ENCODE measurements at places on chromosomes 2 and 18.

GRCh38 chr2:238247002-238247822 is 7.4 kb upstream of the HES6 start:
- DNase-seq: no peak

GRCh38 chr18:10412933-10413332 is 41.5 kb upstream of the APCDD1 start:
- no peak for DNase-seq

- no peak for DNase-seq
These were observed 165.7 kb downstream of the TWIST2 start for GRCh38 chr2:239013678-239013976.

DNA sequence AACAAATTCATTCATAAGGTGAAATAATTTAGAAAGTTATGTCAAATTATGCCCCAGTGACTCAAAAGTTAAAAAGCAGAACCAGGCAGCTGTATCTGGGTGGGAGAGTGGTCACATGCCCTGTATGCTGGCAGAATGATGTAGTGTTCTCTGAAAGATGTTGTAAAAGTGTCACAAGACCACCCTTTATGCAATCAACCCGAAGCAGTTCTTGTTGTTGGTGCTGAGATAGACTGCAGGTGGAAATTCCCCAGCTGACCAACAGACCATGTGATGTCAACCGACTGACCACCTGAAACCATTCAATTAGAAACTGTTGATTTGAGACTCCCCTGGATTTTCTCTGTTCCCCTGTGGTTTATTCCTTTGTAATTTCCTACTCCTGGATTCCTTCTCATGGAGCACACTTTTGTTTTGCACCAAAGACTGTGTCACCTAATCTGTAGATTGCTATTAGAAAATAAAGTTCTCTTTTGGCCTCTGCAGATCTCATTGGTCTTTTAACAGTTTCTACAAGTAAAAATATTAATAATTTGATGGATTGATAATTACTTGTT is 1341.3 kb upstream of the LRRTM1 start:
- no peak for DNase-seq

- DNase-seq: no peak
These were observed 80.1 kb downstream of the SDC1 start for GRCh38 chr2:20144861-20145260.

- no peak for DNase-seq
These were observed 399.3 kb downstream of the LRATD1 start for GRCh38 chr2:15031745-15032240.

DNA sequence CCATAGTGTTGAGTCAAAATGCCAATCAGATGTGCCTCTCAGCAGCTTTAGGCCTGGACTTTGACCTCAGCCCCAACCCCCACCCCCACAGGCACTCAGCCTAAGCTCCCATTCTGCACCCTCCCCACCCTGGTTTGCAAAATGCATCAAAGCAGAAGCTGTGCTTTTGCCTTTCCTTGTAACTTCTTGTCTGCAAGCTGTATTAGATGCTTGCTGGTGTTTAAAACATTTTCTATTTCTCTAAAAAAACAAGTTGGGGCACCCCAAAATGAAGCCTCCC is 26.6 kb upstream of the STEAP3 start:
- DNase-seq: no peak

GRCh38 chr2:174964404-174964803 is 40.8 kb downstream of the CHN1 start:
- DNase-seq: no peak

DNA sequence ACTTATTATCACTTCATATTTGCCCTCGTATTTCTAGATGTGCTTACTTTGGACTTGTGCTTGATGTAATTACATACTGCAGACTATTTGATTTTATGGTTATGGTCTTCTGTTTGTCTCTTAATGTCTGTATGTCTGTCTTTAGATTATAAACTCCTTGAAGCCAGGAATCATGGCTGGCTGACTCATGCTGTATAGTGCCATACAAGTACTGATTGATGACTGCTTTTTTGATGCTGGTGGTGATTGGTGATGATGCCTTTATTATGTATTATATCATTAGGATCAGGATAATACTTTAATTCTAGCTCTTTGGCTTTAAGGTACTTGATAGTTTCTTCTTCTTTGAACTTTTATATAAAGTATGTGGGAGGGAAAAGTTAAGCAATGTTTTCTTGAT is 17.3 kb downstream of the SMCHD1 start:
- no peak for DNase-seq

DNA sequence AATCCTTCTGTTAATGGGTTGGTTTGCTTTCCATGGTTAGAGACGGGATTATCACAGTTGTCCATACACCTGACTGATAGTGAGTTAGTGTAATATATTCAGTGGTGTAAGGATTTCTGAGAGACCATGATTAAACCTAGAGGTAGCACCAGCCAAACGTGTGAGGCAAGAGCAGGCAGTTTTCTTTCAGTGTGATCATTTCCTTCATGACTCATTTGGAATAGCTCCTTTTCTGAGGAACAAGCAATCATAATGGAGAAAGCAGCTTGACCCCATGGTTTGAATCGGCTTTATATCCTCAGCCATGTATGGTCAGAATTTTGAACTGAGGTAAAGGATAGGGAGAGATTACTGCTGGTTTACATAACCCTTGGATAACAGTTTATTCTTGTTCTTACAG is 2.9 kb downstream of the MXD1 start:
- DNase-seq: no peak

- no peak for DNase-seq
These were observed 163.3 kb downstream of the FHOD3 start for GRCh38 chr18:36460854-36461253.

DNA sequence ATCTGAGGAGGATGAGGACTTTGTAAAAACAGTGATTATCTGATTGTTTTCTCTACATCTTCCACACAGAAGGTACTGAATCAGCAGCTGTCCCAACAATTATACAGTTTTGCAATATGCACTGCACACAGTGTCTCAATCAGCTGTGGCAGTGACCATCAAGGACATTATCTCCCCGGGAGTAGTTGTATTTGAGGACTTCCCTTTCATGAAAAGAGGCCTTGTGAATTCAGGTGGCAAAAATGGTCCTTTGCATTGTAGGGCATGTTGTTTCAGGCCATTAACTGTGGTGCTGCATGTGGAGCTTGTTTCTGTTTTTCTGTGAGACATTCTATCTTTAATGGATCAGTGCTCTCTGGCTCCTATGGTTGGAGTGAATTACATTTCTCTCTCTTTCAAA is 779.4 kb upstream of the FSHR start:
- DNase-seq: no peak

DNA sequence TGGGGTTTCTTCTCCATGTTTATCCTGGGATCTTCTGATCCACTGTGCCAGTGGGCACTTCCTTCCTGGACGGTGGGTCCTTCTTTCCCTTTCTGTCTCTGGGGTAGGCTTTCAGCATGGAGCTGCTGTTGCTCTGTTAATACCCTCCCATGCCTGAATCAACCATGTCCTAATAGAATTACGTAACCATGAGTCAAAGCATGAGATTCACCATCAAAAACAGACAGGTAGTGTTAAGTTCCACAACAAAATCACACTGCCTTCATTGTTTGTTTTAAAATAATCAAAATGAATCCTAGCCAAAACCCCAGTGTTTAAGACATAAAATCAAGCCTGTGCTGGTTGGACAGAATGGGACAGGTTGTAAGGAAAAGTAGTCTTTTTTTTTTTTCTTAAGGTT is 37.5 kb downstream of the GNAL start:
- no peak for DNase-seq

DNA sequence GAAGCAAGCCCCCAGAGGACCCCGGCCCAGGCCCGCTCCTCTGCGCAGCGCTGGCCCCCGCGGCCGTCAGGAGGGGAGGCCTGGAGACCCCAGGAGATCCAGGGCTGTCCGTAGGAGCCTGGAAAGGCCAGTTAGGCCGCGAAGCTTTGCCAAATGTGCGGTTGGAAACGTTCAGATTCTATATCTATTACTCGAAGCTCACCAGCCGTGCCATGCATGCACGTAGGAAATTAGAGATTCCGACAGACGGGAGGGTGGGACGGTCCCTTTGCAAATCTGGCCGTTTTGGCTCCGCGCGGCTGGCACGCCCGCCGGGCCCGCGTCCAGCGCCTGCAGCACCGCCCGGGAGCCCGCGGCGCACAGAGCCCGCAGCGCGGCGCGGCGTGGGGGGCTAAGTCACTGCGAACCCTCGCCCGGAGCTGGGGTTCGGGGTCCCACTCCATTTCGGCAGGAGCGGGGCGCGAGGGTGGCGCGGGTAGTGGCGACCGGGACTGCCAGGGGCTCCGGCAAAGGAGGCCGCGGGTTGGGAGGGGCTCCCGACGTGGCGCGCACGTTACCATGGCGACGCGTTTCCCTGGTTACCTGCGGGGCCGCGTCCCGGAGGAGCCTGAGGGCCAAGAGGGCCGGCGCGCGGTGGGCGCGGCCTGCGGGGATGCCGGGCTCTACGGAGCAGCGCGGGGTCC is 488.6 kb upstream of the SMIM21 start:
- DNase-seq: no peak

- no peak for DNase-seq
These were observed 104.8 kb upstream of the RAB12 start for GRCh38 chr18:8504424-8504823.

GRCh38 chr18:9706081-9706935 is 1.8 kb upstream of the RAB31 start:
- DNase-seq: no peak

- DNase-seq: no peak
These were observed 55.8 kb downstream of the TTC27 start for GRCh38 chr2:32683520-32684086.

- DNase-seq: no peak
These were observed 428.7 kb upstream of the GYPC start for GRCh38 chr2:126227250-126227649.

DNA sequence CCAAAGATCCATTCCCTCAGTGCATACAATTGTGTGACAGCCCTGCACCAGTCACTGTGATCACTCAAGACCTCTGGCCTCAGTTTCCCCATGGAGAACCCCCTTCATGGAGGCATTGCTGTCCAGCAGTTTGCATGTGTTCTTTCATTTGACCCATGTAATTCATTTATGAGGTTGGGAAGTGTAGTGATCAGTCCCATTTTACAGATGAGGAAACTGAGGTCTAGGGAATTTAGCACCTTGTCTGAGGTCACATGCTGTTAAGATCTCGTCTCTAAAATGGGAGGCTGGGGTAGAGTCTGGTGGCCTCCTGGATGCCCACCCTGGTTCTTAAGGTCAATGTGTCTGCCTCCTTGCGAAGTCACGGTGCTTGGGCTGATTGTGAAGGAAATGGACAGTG is 19.1 kb downstream of the LDLRAD4 start:
- no peak for DNase-seq

GRCh38 chr2:8494589-8494988 is 187.3 kb upstream of the ID2 start:
- no peak for DNase-seq

DNA sequence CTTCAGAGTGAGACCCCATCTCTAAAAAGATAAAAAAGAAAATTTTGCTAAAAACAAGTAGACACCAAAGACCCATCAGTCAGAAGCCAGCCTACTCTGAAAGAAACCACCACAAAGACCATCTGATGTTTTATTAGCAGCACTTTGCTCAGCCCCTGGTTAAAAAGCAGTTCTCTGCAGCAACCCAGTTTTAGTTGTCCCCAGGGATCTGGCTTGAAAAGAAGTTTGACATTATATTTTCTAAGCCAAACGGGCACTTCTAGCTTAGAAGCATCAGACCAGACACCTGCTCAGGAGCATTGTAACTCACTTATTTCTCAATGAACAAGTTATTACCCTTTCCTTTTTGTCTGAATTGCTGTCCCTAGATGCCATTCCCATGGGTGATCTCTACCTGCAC is 164.2 kb upstream of the ETAA1 start:
- DNase-seq: no peak
